Mammary epithelial cell (primary cell): ENCODE measurements at places on chromosomes 2 and 18.
A peak's percentile ranks its signal among the peaks of the same experiment; 100 is the strongest.

DNA sequence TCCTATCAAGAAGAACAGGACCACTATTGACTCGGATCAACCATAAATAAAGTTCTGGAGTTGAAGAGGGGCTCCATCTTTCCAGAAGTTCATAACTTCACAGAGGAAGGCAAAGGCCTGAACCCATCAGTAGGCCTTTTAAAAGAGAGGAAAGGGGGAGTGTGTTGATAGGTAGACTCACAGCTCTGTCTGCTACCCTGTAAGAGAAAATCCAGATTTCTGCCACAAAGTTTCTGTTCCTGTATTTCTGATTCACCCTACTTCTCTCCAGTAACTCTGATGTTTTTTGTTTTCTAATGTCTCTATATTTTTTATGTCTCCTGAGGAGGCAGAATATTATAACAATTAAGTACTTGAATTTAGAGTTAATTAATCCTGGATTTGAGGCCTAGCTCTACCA is 564.0 kb downstream of the TNS1 start:
- no peak for DNase-seq

GRCh38 chr2:101204400-101205115 is 48.1 kb upstream of the CNOT11 start:
- DNase-seq = no peak

GRCh38 chr2:46023165-46023854 is 273.9 kb upstream of the EPAS1 start:
- DNase-seq = no peak

DNA sequence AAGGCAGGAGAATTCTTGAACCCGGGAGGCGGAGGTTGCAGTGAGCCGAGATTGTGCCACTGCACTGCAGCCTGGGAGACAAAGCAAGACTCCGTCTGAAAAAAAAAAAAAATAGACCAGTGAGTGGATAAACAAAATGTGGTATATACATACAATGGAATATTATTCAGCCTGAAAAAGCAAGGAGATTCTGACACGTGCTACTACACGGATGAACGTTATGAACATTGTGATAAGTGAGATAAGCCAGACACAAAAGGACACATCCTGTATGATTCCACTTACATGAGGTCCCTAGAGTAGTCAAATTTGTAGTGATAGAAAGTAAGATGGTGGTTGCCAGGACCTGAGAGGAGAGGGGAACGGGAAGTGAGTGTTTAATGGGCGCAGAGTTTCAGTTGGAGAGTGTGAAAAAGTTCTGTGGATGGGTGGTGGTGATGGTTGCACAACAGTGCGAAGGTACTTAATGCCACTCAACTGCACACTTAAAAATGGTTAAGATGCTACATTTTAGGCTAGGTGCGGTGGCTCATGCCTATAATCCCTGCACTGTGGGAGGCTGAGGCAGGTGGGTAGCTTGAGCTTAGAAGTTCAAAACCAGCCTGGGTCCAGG is 38.3 kb downstream of the NIFK start:
- no peak for DNase-seq

GRCh38 chr2:162677476-162677875 is 161.1 kb downstream of the KCNH7 start:
- DNase-seq = peak; percentile 3

GRCh38 chr2:226791056-226791486 is 8.5 kb downstream of the IRS1 start:
- peak; percentile 59 for DNase-seq

DNA sequence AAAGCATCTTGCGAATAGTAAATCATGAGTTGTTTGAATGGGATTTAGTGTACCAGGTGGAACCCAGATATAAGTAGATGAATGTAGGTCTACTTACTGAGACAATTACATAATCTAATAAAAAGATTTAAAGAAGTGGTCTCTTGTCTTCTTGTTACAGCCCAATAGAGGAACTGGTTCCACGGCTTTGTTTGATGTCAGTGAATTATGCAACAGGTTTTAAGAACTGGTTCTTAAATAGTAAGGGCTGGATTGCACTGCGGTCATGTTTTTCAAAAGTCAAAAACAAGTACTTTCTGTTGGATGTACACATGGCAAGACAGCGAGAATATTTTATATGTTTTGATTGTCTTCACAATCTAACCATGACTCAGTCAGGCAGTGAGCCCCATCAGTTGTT is 15.4 kb upstream of the SLC9A2 start:
- no peak for DNase-seq

GRCh38 chr2:70748002-70748784 is 19.8 kb downstream of the ADD2 start:
- no peak for DNase-seq

- no peak for DNase-seq
Observed at GRCh38 chr2:211877061-211877460, 661.5 kb downstream of the ERBB4 start.

- peak; percentile 32 for DNase-seq
Observed at GRCh38 chr18:79681484-79682387, 2.1 kb downstream of the CTDP1 start.

GRCh38 chr2:219500135-219500534 is 1.4 kb downstream of the GMPPA start:
- no peak for DNase-seq

- peak; percentile 95 for DNase-seq
Observed at GRCh38 chr18:58268849-58269248, 224.8 kb downstream of the NEDD4L start.

GRCh38 chr2:22134421-22134820 is 1010.7 kb downstream of the TDRD15 start:
- no peak for DNase-seq

DNA sequence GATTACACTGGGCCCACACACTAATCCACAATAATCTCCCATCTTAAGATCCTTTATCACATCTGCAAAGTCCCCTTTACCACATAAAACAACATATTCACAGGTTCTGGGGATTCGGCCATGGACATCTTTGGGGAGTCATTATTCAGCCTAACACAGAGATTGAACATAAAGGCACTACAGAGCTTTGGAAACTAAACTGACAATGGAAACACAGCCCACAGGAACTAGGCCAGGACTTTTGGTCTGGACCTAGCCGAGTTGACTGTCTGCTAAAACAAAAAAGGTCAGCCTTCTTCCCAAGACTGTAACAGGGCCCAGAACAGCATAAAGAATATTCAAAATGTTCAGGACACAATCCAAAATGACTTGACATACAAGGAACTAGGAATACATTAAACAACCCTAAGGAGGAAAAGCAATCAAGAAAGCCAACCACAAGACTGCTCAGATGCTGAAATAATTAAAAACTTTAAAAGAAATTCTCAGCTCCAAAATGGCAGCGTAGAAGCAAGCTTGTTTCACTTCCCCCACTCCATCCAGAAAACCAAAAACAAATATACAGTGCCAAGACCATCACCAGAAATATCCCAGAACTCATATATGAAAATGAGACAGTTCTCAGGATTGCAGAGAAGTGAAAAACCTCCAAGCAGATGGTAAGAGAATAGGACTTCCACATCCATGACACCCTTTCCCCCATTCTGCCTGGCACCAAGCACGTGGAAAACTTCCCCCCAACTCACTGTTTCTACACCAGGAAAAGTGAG is 207.8 kb downstream of the ATAD2B start:
- no peak for DNase-seq

GRCh38 chr18:37588289-37588688 is 22.7 kb upstream of the CELF4 start:
- no peak for DNase-seq

DNA sequence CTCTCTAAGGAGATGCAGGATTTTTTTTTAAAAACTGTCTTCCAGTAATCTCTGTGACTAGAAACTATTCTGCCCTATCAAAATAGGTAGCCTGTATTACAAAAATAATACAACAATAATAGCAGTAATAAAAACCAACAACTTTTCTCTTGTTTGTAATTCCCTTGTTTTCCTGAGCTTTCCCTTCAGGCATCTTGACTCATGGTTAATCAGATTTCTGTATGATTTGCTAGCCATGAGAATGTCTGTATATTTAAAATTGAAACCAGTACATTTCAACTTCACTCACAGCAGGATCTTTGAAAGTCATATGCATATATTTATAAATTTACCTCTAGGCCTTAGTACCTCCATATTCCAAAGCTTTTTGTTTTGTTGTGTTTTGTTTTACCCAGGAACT is 38.2 kb downstream of the SLC4A10 start:
- DNase-seq = peak; percentile 11

DNA sequence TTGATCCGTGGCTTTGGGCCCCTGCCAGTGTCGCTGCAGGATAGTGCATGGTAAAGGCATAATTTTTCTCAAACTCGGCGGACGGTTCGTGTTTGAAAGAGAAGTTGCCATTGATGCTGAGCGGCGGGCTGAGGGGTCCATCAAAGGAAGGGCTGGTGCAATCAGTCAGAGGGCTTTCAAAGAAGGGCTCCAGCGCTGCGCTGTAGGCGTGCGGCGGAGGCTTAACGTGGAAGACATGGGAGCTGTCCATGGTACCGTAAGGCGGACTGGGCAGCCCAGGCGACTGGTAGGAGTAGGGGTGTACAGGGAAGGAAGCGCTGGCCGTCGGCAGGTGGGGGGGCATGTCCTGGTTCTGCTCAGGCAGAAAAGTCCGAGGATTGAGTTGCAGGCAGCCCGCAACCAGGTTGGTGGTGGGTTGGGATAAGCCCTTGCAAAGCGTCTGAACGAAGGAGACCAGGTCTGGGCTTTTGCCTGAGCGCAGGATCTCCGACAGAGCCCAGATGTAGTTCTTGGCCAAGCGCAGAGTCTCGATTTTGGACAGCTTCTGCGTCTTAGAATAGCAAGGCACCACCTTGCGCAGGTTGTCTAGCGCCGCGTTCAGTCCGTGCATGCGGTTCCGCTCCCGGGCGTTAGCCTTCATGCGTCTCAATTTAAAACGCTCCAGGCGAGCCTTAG is 2.3 kb downstream of the NEUROD1 start:
- DNase-seq = peak; percentile 59

DNA sequence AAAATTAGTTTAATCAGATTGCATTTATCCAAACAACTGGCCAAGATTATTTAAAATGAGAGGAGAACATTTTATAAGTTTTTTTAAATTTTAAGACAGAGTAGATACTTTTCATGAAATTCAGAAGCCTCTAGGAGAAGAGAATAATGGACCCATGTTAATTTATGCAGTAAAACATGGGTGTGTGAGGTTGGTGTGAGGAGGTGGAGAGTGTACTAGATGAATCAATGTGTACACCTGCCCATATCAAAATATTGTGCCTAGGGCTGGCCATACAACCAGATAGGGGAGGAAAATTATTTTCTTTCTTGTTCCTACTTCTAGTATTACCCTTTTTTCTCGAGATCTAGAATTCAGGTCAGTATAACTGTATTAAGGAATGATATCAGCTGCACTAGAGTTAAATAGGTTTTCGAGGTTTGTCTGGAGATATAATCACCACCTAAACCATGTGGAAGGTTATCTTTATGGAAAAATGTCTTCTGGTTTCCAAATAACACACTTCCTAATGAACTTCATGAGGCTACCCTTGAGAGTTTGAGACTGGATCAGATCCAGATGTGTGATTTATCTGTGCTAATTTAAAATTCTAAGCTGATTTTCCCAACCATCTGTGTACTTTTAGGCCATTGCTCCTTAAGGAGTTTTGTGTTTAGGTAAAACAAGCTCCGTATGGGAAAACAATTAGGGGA is 37.6 kb downstream of the TMEM178A start:
- no peak for DNase-seq

GRCh38 chr2:103161456-103162289 is 399.8 kb downstream of the TMEM182 start:
- DNase-seq = peak; percentile 22
